ENCODE measurements at places on chromosomes 6 and 20. TPM values are rescaled to one million over a fixed set of nuclear protein-coding genes. Genes with fewer than 3 reads are reported as not detected.

GRCh38 chr6:107941199-107941598, 16.8 kb downstream of the SEC63 start:
- no peak for DNase-seq

DNA sequence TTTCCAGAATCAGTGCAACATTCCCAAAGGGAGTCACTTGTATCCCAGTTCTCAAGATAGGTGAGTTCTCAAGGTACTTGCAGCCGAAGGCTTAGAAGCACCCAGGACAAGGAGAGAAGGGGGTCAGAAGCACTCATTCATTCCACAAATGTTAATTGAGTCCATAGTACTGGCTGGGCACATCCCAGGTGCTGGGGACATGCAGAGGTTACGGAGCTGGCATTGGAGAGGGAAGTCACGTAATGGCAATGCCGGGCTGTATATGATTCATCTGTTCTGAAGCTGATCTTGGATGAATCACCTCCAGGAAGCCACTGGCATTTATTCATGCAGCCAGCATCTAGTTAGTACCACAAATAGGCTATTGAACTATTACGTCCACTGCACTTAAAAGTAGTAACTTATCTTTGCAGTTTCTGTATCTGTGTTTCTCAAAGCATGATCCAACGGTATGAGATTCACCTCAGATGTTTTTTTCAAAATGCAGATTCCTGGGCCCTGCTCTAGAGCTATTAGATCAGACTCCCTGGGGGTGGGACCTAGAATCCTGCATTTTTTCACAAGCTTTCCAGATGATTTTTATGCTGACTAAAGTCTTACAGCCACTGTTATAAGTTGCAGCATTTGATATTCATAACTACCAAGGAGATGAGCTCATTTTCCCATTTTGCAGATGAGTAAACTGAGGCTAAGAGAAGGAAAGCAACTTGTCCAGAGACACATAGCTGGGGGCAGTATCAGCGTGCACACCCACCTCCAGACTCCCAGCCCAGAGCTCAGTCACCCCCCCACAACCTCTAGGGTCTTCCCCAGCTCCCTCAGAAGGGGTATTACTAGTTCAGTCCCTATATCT, 44.1 kb upstream of the ID1 start:
- DNase-seq = peak; percentile 95

GRCh38 chr6:156957931-156958547, 180.9 kb downstream of the ARID1B start:
- DNase-seq = no peak

DNA sequence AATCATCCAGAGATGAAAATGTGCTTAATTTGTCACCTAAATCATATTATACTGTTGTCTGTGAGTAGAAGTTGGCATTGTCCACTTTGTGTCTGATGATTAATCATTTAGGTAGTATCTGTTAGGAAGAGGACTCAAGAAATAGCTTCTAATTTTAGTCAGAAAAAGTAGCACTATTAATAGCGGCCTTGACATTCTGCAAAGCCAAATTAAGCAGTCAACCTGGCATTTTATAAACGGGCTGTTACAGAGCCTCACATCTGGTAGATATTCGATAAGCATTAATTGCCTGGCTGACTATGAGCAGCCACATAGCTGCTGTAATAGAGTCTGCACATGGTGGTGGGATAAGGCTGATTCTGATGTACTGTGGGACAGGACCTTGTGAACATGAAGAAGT, 99.5 kb downstream of the KLHL32 start:
- DNase-seq = no peak

GRCh38 chr20:57890202-57890800, 180.5 kb upstream of the PMEPA1 start:
- DNase-seq = no peak

GRCh38 chr6:129895692-129896091, 34.6 kb upstream of the TMEM244 start:
- DNase-seq = no peak

DNA sequence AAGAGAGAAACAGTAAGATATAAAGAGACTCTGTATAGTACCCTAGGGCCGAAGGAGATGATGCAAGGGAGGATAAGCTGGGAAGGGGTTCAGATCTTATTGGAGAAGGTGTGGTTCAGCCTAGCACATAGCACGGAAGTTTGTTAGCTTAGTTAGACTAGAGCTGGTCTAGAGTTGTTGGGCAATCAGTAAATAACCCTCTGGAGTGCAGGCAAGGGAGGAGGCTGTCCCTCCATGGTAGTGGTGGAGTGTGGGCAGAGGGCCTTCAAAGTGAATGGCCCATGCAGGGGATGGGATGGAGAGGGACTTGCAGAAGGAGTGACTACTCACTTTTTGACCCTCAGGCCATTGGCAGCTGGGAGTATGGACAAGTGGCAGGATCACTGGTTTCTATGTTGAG, 20.0 kb downstream of the TULP4 start:
- DNase-seq = no peak

GRCh38 chr6:74596588-74596987, 609.3 kb downstream of the COL12A1 start:
- no peak for DNase-seq

DNA sequence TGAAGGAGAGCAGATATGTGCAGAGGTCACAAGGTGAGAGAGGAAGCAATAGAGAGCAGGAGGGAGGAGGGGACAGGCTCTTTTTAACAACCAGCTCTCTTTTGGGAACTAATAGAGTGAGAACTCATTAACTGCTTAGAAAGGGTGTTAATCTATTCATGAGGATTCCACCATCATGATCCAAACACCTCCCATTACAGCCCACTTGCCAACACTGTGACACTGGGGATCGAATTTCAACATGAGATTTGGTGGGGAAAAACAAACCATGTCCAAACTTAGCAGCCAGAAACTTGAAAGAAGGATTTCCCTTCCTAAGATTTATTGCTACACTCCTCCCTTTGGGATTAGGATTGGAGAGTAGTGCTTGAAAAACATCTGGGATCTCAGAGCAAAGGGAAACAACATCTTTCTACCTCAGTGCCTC, 135.5 kb upstream of the PLCB4 start:
- no peak for DNase-seq

GRCh38 chr6:157685596-157686280, 137.3 kb upstream of the SNX9 start:
- no peak for DNase-seq

- no peak for DNase-seq
Observed at GRCh38 chr6:5518936-5519491, 257.7 kb downstream of the FARS2 start.

DNA sequence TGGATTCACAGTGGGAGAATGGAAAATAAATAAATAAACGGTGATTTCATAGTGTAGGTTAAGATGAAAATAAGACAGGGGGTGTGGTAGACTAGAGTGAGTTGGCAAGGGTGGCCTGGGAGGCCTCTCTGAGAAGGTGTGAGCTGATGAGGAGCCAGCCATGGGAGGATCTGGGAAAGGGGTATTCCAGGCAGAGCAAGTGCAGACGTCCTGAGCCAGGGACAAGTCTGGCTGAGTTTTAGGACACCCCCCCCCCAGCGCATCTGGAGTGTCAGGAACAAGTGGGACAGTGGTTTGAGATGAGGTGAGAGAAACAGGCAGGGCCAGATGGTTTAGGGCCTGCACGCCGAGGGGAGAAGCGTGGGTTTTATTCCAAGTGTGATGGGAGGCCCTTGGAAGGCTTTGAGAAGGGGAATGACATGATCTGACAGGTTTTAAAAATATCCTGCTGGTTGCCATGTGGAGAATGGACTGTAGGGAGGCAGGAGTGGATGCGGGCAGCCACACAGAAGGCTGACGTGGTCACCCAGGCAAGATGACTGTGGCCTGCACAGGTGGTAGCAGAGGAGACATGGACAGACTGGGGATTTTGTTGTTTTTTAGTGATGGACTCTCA, 21.1 kb upstream of the CCM2L start:
- no peak for DNase-seq

DNA sequence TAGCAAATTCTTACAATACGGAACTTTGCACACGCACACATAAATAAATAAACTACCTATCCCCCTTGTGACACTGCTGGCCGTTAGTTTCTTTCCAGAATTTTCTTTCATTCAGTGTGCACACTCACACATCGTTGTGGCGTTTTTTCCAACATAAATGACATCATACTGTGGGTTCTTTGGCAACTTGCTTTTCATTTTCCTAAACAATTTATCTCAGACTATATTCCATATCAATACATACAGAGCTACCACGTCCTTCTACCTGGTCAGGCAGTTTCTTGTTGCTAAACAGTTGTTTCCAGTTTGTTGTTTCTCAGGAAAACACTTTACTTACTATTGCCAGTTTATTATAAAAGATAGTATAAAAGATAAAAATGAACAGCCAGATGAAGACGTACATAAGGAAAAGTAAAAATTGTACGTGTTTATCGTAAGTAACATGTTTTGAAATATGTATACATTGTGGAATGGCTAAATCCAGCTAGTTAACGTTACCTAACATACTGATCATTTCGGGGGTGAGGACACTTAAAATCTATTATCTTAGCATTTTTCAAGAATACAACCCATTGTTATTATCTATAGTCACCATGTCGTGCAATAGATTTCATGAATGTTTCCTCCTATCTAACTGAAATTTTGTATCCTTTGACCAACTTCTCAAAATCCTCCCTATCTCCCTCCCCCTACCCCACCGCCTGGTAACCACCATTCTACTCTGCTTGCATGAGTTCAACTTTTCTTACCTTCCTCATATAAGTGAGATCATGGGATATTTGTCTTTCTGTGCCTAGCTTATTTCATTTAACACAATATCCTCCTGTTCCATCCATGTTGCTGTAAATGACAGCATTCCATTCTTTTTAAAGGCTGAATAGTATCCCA, 1.2 kb upstream of the TP53RK start:
- DNase-seq = peak; percentile 22

- DNase-seq = no peak
Observed at GRCh38 chr6:7157752-7158616, 50.2 kb downstream of the RREB1 start.

DNA sequence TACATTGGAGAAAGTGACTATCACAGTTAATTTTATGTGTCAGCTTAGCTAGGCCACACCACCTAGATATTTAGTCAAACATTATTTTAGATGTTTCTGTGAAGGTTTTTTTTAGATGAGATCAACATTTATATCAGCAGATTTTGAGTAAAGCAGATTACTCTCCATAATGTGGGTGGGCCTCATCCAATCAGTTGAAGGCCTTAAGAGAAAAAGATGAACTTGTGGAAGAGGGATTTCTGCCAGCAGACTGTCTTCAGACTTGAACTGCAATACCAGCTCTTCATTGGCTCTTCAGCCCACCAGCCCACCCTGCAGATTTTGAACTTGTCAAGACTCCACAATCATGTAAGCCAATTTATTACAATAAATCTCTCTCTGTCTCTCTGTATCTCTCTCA, 25.1 kb upstream of the FBXO30 start:
- no peak for DNase-seq

- no peak for DNase-seq
Observed at GRCh38 chr6:134190883-134191282, 127.0 kb downstream of the SGK1 start.

DNA sequence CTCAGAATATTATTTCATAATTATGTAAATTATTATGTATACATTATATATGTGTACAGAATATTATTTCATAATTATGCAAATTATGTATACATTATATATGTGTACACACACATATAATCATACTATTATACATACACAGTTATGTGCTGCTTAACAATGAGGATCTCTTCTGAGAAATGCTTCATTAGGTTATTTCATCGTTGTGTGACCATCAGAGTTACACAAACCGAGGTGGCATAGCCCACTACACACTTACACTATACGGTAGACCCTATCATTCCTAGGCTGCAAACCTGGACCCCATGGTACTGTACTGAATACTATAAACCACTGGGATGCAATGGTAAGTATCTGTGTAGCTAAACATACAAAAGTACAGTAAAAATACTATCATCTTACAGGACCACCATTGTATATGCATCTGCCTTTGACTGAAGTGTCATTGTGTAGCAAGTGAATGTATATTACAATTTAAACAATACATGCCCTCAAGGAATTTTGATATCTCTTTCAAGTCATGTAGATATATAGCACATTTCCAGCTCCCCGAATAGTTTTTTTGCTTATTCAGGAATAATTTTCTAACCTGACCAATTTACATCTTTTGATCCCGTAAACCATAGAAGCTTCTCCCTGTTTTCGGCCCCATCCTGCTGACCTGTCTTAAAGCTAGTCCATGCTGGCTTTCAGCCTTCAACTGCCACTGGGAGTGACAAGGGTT, 71.2 kb downstream of the TMEM170B start:
- peak; percentile 30 for DNase-seq

- DNase-seq = no peak
Observed at GRCh38 chr6:6039946-6040509, 33.3 kb upstream of the NRN1 start.

GRCh38 chr6:37137201-37138090, 32.5 kb upstream of the PIM1 start:
- no peak for DNase-seq

- no peak for DNase-seq
Observed at GRCh38 chr20:33993576-33994221, at the start of gene RALY. Gene RALY (plus strand): TSS chr20:33993911. CDS start chr20:34072075, 78,164 bp downstream.

DNA sequence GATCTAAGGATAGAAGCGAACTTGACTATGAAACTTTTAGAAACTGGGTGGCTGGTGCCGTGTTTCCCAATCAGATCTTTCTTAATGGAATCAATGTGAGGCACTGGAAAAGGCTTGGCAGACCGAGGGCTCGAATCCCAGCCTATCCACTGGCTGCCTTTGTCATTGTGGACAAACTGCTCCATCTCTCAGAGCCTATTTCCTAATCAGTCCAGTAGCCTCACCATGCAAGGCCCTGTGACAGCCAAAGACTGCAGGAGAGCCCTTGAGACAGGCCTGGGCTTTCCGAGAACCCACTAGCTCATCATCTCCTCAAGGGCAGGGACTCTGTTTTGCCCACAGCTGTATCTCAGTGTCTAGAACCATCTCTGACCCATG, 43.4 kb downstream of the SPDEF start:
- DNase-seq = no peak

GRCh38 chr20:16708602-16709001, 21.2 kb upstream of the SNRPB2 start:
- DNase-seq = no peak

DNA sequence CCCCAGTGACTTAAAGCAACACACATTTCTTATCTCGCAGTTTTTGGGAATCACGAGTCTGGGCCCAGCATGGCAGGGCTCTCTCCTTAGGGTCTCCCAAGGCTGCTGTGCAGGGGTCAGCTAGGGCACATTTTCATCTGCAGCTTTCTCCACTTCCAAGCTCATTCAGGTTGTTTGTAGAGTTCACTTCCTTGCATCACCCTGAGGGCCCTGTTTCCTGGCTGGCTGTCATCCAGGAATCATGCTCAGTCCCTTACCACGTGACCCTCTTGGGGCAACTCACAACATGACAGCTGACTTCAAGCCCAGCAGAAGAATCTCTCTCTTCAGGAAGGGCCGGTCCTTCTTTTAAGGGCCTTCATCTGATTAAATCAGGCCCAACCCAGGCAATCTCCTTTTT, 21.3 kb downstream of the SNAP25 start:
- DNase-seq = no peak

- DNase-seq = peak; percentile 84
Observed at GRCh38 chr20:38863024-38863851, 57.7 kb downstream of the PPP1R16B start.

BMP5 gene
- not detected for total RNA-seq

FAM135A gene
- 12.9 TPM for total RNA-seq

LINC00237 gene
- total RNA-seq = under 0.01 TPM

WDR46 gene
- 57.0 TPM for total RNA-seq

EPHA7 gene
- under 0.01 TPM for total RNA-seq

MYCT1 gene
- total RNA-seq = 120 TPM

HUS1B gene
- 0.51 TPM for total RNA-seq

HDAC2 gene
- total RNA-seq = 81.4 TPM

MUCL3 gene
- total RNA-seq = not detected

SPATA2 gene
- total RNA-seq = 1.0 TPM

TBXT gene
- total RNA-seq = not detected

FOXO3 gene
- 15.8 TPM for total RNA-seq

WFDC12 gene
- not detected for total RNA-seq

C20orf202 gene
- total RNA-seq = under 0.01 TPM

All from dermis microvascular lymphatic vessel endothelial cell (primary cell).